ENCODE measurements at places on chromosomes 12 and 14.

DNA sequence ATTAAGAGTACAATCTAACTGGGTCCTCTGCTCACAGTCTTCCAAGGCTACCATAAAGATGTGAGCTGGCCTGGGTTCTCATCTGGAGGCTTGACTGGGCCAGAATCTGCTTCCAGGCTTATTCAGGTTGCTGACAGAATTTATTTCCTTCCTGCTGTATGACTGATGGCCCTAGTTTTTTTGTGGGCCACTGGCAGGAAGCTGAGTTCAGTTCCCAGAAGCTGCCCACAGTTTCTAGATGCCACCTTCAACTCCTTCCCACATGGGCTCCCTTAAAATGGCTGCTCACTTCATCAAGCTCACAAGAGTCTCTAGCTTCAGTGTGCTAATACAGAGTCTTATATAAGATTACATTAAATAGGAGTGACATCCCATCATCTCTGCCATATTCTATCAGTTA, 121.7 kb upstream of the CAND1 start:
- DNase-seq, result no peak

- DNase-seq, result no peak
Observed at GRCh38 chr12:10140001-10140400, 10.0 kb upstream of the CLEC7A start.

- no peak for DNase-seq
Observed at GRCh38 chr14:96409701-96410100, 17.8 kb downstream of the AK7 start.

GRCh38 chr12:94872007-94872653, 131.4 kb downstream of the NDUFA12 start:
- no peak for DNase-seq

DNA sequence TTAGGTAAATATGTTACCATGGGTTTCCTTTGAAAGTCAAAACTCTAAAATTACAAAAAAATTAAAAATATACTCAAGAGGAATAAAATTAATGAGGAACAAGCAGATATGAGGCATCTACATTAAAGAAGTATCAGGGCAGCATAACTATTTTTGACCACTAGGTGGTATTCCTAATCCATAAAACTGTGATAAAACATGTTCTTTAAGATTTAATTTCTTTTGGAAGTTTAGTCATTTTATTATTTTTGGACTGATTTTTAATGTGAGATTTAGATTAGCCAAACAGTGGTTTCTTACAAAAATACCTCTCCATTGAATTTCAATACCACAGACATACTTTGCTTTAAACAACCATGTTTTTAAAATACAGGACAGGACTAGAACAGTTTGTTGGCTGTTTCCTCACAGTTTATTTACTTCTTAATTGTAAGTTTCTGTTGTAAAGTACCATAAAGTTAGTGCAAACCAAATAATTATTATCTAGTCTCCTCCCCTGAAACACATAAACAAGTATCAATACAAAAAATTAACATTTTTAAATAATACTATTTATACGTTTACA, 49.8 kb downstream of the NTS start:
- DNase-seq, result no peak

DNA sequence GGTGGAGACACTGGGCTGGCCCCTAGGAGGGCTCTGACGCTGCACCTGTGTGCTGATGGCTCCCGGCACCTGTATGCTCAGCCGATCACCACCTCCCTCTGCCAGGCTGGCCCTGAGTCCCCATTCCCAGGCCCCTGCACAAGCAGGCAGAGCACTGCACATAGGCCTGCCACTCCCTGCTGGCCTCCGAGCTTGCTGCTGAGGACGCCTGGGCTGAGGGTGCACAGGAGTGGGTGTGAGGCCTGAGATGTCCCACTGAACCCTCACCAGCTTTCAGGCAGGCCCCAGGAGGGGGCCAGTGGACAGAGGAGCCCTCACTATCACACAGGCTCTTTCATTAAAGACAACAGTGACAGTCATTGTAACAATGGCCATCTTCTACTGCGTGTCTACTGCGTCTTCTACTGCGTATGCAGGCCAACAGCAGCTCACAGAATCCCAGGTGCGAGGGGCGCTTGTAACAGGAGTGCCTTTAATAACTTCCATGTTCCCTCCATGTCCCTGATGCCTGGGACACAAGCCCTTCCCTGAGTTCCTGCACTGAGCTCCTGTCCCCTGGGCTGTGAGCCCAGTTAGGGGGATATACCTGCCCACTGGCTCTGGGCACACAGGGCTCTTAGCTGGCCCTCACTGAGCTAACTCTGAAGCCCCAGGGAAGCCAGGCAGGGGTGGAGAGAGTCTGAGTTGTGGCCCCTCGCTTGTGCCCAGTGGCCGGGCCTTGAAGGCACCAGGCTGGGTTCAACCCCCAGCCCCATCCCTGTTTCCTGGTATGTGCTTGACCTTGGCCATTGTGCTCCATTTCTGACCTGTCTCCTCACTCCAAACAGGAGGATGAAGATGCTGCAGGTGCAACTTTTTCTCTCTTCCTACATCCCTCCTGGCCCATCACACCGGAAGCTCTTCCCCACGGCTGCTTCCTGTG, 71.3 kb downstream of the PRIMA1 start:
- no peak for DNase-seq

- DNase-seq, result no peak
Observed at GRCh38 chr14:95885866-95886265, 9.2 kb downstream of the TUNAR start.

GRCh38 chr12:3242199-3242863, 165.2 kb downstream of the TSPAN9 start:
- DNase-seq, result no peak

DNA sequence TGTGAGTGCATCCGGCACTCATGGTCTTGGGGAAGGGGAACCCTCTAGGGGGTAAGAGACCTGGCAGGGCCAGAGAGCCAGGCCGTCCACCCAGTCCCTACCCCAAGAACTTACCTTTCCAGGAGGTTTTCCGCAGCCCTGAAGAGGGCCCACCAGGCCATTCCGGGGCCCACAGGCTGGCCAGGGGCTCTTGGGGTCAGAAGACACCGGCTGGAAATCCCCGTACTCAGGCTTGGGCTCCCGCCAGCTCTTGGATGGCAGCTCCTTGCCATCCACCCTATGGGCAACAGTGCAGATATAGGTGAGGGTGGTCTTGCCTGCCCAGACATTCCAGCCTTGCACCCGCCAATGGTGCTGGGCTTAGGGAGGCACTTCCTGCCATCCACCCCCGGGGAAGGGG, 34.6 kb downstream of the NCKAP5L start:
- no peak for DNase-seq

GRCh38 chr12:125402874-125403789, 337.9 kb downstream of the AACS start:
- no peak for DNase-seq

- DNase-seq, result no peak
Observed at GRCh38 chr14:21343035-21343794, 40.6 kb downstream of the SUPT16H start.

- DNase-seq, result no peak
Observed at GRCh38 chr12:106901276-106901675, 54.4 kb upstream of the TMEM263 start.

DNA sequence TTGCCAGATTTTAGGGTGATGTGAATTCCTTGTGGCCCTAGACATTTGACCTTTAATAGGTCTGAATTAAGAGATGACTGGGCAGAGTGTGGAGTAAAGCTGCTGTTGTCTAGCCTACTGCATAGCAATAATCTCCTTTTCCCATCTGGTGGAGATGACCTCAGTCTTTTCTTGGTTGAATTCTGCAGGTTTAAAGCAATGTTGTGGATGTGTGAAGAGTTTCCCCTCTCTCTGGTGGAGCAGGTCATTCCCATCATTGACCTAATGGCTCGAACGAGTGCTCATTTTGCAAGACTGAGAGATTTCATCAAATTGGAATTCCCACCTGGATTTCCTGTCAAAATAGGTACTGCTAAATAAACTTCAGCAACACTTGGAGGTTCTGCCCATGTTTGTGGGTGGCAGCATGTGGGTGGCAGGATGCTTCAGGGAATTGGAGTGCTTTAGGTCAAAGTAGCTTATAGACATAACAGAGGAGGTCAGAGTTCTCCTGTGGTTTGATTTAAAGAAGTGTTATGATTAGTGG, 19.0 kb downstream of the C12orf76 start:
- no peak for DNase-seq

GRCh38 chr14:63496837-63497400, 46.3 kb downstream of the PPP2R5E start:
- DNase-seq, result no peak

- DNase-seq, result no peak
Observed at GRCh38 chr12:50032854-50033581, 7.7 kb upstream of the RACGAP1 start.

- no peak for DNase-seq
Observed at GRCh38 chr12:32753605-32754004, 2.1 kb downstream of the YARS2 start.

GRCh38 chr14:42374332-42374731, 767.7 kb downstream of the LRFN5 start:
- DNase-seq, result no peak

- DNase-seq, result peak; percentile 38
Observed at GRCh38 chr14:77301103-77301502, 19.6 kb downstream of the POMT2 start.

GRCh38 chr12:6435961-6436715, 8.6 kb upstream of the CD27 start:
- no peak for DNase-seq

DNA sequence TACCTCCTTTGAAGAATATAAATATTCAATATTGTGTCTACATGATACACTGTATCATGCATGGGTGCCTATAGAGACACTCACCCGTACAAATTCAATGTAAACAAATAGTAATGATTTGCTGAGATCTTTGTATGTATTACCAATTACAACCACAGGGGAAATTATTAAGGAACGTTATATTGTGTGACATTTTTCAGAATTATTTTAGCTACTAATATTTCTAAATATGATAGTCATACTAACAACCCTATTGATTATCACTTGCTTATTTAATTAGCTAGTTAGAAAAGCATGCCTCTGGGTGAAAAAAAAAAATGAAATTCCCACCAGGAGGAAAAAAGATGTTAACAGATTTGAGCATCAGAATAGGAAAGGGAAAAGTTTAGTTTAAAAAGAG, 2.1 kb downstream of the SOX5 start:
- no peak for DNase-seq

DNA sequence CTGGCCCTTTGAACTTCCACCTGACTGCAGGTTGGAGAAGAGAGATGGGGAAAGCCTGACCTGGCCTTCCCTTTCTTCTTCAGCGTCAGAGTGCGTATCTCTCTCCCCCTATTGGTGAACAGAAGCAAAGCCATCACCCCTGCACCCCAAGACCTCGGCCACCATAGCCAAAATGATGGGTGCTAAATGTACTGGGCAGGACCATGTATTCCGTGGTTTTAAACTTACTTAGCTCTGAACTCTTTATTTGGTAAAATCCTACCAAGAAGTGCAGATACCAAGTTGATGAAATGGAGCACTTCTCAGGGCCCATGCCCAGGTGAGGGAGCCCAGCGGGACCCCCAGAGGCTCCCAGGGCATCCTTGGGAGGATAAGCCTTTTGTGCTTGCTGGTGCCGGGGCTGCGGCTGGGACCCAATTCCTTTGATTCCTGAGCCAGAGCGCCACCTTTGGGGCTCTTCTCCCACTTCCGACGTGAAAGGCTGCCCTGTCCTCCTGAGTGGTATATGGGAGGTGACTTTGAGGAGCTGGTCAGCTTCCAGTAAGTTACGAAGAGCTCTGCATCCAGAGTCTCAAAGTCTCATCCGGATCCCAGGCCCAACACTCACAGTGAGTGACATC, 9.4 kb downstream of the CCND2 start:
- DNase-seq, result no peak

DNA sequence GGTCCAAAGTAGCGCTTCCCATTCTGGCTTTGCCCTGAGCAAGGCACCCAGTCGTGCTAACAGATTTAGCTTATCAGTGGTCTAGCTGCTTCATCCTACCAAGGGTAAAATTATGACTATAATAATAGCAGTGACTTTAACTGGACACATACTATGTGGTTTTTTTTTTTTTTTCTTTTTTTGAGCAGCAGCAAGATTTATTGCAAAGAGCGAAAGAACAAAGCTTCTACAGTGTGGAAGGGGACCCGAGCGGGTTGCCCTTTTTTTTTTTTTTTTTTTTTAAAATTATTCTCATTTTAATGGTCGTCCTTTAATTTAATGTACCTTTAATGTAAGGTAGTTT, 505 bp downstream of the HELB start:
- no peak for DNase-seq

GRCh38 chr12:51122844-51123243, 39.4 kb upstream of the CSRNP2 start:
- DNase-seq, result no peak

DNA sequence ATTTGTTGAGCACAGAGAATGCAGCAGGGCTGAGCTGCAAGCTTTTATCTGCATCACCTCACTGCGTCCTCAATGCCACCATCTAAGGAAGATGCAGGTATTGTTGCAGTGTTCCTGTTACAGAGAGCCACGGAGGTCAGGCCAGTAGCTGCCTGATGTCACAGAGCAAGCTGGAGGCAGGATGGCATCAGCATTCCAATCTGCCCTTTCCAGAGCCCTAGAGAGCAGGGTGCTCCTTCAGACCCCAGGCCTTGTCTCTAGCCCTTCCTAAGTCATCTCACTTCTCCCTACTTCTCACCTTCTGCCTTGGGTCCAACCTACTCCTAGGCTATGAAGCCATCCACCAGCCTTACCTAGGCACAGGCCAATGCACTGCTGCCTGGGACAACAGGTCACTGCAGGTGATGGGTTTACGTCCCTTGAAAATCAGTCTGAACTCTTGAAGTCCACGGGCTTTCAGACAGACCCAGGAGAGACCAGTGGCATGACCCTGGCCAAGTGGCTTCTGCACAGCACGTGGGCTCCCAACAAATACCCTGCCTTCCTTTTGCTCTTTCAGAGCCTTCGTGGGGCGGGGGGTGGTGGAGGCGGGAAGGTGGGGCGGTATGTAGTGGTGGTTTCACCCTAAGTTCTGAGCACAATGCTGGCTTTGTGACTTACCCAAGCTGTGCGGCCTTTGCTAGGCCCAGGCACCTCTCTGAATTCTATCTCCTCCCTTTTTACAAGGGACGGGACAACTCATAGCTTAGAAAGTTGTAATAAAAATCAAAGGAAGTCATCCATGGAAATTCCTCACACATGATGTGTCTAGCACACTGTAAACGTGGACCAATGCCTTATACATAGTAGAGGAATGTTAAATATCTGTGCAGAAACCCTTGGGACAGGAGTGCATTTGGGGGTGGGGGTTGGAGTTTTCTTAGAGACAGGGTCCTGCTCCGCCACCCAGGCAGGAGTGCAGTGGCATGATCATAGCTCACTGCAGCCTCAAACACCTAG, 136.0 kb downstream of the KSR2 start:
- DNase-seq, result no peak

GRCh38 chr12:124184456-124184855, 110.4 kb upstream of the RFLNA start:
- DNase-seq, result no peak

DNA sequence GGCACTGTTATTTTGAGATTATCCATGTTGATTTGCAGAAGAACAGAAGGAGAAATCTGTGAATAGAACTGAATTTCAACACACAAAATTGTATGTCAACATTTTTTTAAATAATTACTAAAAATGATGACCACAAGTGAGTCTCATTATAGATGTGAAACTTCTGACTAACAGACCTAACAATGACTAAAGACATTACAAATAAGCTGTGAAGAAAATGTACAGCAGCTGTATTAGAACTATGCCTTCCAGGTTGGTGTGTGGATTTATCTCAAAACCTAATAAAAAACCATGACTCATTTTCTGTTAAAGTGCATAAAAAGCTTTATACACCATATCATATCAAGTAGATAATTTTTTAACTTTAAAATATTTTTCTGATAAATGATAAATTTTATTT, 22.5 kb upstream of the FOXG1 start:
- no peak for DNase-seq
